ENCODE measurements at places on chromosomes 1 and 21.
A peak's percentile ranks its signal among the peaks of the same experiment; 100 is the strongest.

GRCh38 chr21:36959020-36959835, 7.2 kb downstream of the HLCS start:
- no peak for DNase-seq

- DNase-seq: no peak
These were observed 39.6 kb upstream of the PLEKHO1 start for GRCh38 chr1:150110116-150110515.

GRCh38 chr1:215114154-215114933, 31.8 kb downstream of the KCNK2 start:
- DNase-seq: no peak

DNA sequence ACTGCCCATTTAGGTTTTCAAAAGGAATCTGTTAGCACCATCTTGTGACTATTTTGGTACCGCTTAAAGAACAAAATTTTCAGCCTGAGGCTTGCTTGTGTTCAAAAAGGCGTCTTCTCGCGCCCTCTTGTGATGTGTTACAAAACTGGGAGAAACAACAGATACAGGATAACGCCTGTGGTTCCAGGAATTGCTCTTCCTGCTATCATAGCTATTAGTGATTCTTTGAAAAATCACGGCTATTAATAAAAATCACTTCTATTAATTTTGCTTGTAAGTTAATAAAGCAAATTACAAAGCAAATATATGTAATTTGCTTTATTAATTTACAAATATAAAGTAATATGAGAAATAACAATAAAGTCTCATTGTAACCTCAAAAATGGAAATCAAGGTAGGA, 82.2 kb upstream of the ABCD3 start:
- peak; percentile 81 for DNase-seq
